ENCODE measurements at places on chromosomes 7 and 10.

GRCh38 chr7:155863721-155864151 lies 51.5 kb upstream of the SHH start:
- no peak for DNase-seq

DNA sequence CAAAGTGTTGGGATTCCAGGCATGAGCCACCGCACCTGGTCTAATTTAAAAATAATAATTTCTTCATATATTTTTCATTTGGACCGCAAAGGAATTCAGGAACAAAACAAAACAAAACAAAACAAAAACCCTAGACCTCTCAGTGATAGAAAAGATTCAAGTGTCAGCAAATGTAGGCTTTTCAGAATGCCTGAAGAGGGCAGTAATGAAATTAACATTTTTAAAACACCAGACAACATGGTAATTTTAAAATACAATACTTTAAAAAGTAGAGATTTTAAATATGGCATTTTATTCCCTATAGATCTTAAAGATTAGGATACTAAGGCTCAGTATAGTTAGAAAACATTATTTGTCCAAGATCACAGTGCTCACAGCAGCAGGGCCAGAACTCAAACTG lies 36.6 kb downstream of the DNMBP start:
- no peak for DNase-seq

DNA sequence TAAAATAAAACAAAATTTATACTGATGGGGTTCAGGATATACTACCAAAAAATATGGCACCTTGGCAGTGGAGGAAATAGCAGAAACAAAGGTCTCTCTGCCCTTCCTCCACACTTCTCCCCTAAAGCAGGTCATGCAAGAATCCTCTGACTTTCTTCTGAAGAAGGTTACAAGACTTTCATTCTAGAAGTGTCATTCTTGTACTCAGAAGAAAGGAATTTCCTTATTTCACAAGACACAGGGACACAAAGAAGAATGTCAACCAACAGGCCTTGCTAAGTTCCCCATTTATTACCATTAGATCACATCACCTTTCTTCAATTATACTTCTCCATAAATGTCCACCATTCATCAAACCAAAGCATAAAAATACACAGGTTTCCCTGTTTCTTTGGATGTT lies 470.2 kb downstream of the PAXIP1 start:
- DNase-seq: no peak

GRCh38 chr7:150567871-150568301 lies 696 bp downstream of the GIMAP4 start:
- no peak for DNase-seq

GRCh38 chr7:154388999-154389398 lies 336.8 kb downstream of the DPP6 start:
- no peak for DNase-seq

DNA sequence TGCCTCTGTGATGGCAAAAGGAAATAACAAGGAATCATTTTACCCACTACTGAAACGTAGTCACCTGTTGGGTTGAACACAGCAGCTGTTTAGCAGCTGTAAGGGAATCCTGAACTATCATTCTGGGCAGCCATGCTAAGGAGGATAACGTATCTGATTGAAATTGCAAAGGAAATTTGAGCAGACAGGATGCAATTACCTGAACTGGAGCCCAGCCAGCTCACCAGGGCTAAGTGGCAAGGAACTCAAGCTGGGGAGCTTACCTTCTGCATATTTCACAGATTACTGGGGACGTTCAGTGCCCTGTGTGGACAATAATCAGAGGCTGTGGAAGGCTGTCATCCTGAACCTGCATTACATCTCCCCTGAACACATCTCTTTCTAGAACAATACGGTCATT lies 650.5 kb downstream of the SORCS3 start:
- no peak for DNase-seq

DNA sequence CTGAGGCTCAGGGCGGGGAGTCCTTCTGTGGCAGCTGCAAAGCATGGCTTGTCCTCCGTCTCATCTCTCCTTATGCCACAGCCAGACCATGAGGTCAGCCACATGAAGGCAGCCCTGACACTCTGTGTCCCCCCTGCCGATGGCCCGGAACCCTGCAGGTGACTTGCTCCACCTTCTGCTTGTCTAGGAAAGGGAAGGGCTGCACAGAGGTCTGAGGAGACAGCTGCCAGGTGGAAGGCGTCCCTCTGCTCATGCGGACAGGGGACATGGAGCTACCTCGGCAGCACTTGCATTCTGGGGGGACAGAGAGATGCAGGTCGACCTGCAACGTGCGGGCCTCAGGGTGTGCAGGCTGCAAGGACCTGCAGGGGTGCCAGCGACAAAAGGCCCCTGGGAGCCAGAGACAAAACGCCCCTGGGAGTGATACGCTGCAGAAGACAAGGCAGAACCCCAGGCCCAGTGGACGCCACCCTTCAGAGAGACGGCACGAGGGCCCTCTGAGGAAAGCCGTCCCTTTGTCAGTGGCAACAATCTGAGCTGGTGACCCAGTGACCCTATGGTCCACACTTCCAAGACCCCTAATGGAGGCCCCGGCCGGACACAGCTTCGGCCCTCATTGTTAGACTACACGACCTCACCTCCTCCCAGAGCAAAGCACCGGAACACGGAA lies 205.2 kb upstream of the PPP2R2D start:
- DNase-seq: no peak

- DNase-seq: no peak
Observed at GRCh38 chr10:125843603-125844329, 20.4 kb downstream of the BCCIP start.

- no peak for DNase-seq
Observed at GRCh38 chr10:84172467-84173356, 889 bp upstream of the GPR15LG start.

DNA sequence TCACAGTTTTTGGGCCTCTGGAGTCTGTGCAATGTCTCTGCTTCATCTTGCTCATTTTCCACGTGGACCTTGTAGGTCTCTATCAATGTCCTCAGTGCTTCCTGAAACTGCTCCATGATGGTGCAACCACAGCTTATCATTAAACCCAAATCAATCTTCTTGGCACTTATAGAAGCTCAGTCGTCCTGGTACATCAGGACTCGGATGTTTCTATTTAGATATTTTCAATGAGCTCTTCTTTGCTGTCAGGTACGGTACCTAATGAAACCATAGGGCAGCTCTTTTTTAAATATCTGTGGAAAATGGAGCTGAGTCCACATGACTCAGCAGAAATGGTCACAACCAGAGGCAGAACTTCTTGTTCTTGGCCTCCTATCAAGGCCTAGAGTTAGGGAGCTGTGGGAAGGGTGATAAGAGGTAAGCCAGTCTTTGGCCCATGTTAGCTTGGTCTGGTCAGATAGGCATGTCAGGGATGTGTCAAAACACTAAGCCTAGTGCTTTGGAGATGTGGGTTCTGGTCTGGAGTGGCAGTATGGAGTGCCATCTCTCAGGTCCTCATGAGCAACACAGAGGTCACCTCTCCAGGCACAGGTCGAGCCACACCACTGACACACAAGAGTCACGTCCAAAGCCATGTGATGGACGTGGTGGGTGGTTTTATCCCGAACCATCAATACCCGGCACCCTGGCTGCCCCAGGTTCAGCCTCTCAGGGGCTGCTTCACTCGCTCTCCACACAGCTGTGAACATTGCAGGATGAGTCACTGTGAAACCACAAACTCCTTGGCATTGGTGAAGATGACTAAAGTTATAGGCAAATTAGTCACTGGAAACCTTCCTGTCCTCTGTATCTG lies 87.0 kb downstream of the TBXAS1 start:
- no peak for DNase-seq

DNA sequence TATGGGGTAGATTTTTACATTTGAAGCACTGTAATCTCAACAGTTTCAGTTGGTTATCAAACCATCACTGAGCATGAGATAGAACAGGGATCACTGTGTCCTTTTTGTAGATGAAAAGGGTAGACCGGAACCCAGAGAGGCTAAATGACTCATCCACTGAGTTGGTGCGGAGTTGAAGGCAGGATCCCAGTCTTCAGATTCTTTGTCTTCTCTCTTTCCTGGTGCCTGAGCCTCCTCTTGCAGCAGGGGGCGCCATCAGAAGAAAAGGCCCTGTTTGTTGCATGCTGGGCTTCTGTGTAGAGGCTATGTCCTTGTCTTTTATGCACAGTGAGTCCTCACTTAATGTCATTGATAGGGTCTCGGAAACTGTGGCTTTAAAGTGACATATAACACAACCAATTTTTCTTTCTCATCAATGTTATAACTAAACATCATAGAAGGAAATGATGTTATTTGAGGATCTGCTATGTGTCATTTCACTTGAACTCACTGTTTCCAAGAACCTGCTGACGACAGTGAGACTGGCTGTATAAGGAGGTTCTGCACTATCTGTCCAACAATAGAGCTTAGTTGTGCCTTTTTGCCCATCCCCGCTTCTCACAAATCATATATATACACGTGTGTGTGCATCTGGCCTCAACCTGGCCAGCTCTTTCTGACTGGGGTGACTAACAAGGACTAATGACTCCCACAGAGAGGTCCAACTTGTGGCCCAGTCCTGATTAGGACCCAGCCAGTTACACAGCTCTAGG lies 14.3 kb downstream of the ZNF282 start:
- peak; percentile 29 for DNase-seq

- no peak for DNase-seq
Observed at GRCh38 chr7:80508440-80508839, 3.4 kb downstream of the GNAT3 start.

GRCh38 chr10:91690996-91691676 lies 58.3 kb upstream of the PPP1R3C start:
- no peak for DNase-seq

DNA sequence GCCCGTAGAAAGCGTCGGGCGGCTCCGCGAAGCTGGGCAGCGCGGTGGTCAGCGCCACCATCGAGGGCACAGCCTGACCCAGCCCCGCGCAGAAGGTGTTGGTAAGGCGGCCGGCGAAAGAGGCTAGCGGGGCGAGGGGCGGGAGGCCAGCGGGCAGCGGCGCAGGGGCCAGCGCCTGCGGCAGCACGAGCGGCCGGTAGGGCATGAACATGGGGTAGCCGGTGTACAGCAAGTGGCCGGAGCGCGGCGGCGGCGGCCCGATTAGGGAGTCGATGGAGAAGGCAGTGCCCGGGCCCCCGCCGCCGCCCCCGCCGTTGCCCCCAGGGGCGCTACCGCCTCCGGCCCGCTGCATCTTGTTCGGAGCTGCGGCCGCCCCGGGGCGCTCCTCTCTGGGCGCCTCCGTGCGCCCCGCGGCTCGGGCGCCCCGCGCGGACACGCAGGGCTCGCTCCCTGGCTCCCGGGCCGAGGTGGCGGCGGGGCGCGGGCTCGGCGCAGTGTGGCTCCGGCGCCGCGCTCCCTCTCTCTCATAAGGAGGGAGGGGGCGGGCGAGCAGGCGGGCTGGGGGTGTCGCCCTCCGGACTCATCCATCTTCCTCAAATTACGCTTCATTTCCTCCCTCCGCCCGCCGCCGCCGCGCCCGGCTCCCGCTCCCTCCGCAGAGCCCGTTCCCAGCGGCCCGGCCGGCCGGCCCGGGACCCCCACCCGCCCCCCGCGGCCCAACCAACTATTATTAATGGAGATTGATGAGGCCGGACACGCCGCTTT lies at the start of gene GBX1:
Gene GBX1 (minus strand): TSS at position 498 of the 765 bp plus-strand sequence. CDS start 146 bp downstream, at position 352.
- DNase-seq: no peak

- DNase-seq: peak; percentile 37
Observed at GRCh38 chr10:53209944-53210611, 437.5 kb upstream of the MBL2 start.

DNA sequence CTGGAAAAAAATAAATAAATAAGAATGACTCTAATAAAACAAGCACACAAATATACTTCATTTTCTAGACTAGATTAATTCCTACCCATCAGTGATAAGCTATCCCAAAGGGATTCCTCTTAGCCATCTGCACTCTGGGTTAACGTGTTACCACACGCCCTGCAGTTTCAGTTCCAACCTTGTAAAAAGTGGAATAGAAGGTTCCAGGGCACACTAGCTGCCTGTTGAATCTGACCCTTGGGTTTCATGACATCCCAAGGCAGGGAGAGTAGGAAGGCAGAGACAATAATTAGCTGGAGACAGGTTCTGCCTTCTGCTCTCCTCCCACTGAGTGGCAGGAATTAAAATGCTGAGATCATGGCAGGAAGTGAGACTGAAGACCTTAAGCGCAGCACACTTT lies 33.5 kb downstream of the SLC37A3 start:
- no peak for DNase-seq

GRCh38 chr7:148397985-148398384 lies 192.6 kb upstream of the C7orf33 start:
- DNase-seq: no peak

- no peak for DNase-seq
Observed at GRCh38 chr7:36355490-36355889, 34.2 kb upstream of the ANLN start.

DNA sequence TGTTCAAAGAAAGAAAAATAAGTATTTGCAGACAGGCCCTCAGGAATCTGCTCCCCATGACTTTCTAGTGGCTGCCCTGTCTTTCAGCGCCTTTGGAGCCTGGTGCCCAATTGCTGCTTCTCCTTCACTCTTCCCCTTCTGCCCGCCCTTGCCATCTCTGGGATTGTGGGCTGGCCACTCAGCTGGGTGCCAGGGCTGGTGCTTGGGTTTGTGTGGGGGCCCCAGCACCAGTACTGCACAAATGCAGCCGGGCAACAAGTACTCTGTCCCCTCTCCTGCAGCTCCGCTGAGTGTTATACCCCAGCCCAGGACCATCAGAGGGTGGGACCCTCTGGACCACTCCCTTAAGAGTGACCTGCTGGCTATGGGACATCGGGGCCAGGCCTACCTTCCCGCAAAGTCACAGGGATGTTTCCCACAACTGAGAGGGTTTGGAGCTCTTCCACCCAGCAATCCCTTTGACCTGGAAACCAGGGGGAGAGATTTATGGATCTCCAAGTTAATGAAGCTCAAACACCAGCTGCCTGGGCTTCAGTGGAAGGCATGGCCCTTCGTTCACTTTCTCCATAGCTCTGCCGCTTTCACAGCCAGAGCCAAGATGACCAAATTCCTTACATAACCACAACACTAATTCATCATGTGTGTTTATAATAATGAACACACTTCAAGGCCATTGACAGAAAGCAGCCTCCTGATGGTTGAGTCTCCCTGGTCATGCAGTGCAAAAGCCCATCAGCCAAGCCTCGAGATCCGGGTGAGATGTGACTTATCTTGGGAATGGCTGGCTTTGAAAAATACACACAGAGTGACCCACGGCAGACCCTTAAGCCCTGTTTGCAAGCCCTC lies 313.9 kb upstream of the ZNF32 start:
- no peak for DNase-seq

DNA sequence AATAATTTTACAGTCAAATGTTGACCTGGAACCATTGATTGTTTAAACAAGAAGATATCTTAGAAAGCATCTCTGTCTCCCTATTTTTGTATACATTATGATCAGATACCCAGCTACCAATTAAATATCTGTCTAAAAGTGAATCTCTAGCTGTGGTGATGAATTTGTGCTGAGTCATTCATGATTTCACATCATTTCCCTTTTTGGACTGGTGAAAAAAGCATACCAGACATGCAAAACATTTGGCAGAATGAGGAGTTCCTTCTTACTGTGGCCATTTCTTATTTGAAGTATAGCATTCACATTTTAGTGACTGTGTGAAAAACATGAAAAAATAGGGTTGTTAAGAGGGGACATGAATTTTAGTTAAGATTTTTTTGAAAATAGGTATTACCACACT lies 98.0 kb upstream of the GATA3 start:
- no peak for DNase-seq

DNA sequence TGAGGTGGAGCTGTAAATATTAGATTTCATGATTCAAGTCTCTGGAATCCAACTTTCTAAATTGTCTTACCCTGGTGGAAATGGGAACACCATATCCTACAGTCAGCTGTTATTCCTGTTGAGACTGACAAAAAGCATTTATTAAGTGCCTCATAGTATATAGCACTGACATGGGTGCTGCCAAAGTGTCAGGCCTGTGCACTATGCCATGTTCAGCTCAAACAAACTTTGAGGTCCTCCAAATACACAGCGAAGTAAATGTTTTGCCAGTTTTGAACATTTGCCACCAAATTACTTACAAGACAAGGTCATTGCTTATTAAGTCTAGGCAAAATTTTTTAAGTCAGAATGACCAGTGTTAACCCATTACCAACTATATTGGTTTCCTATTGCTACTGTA lies 162.9 kb upstream of the SLC25A13 start:
- no peak for DNase-seq
